CD4-positive, alpha-beta T cell treated with Interleukin-17A for 4 hours (primary cell): ENCODE measurements at places on chromosomes 4 and X.

DNA sequence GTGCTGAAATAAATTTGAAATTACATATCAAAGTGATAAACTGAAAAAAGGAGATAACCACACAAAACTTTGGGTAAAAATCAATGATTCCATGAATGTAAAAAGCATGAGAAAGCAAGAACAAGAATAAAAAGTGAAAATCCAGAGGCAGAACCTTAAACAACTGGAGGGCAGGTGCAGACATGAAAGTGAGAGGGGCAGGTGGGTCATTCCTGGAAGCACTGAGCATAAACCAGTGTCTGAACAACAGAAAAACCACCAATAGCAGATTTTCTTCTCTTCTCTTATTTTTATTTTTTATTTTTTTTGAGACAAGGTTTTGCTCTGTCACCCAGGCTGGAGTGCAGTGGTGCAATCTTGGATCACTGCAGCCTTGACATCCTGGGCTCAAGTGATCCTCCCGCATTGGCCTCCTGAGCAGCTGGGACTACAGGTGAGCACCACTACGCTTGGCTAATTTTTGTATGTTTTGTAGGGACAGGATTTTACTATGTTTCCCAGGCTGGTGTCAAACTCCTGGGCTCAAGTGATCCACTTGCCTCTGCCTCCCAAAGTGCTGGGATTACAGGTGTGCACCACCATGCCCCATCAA lies 46.8 kb upstream of the GPR78 start:
- DNase-seq: no peak

DNA sequence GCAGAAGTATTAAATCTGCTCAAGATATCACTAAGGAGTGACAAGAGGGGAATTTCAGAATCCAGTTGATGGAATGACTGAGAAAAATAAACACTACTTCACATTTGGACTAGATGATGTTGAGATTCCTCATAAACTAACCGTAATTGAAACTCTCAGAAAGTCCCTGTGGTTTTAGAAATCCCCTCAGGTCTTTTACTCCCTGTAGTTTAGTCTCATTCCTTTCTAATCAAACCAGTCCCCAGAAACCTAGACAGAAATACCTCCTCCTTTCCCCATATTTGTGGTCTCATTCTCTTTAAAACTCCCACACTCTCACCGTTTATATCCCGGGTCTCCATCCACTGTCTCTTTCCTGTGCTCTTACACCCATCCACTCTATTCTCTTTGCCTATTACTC lies 15.0 kb upstream of the TLR1 start:
- no peak for DNase-seq

DNA sequence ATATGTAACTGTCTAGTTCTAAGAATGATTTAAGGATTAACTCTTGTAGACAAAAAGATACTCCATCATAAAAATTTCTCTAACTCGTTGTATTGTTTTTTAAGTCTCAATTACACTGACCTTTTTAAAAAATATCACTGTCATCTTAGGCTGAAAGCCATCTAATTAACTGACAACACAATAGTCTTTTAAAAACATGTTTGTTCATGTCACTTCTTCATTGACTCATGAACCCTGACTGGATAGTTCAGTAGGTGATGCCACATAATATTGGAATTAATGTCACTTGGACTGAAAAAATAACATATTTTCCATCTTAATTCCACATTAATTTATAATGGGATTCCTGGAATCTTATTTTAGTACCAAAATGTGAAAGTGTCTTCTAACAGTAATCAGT lies 179.3 kb downstream of the ADGRL3 start:
- DNase-seq: no peak

GRCh38 chr4:8871417-8872401 lies at the start of gene HMX1:
HMX1 (minus strand) TSS chr4:8871839; CDS start chr4:8871614, 225 bp downstream.
- DNase-seq: no peak

GRCh38 chr4:37821953-37822605 lies 4.4 kb upstream of the PGM2 start:
- no peak for DNase-seq
